ENCODE measurements at places on chromosomes 3 and 15.

GRCh38 chr3:61869371-61869770, 308.0 kb downstream of the PTPRG start:
- DNase-seq = no peak

- DNase-seq = no peak
Observed at GRCh38 chr3:143924522-143925285, 46.9 kb upstream of the DIPK2A start.

GRCh38 chr3:46127503-46127902, 80.6 kb downstream of the CCR1 start:
- DNase-seq = no peak

- no peak for DNase-seq
Observed at GRCh38 chr3:20558161-20558560, 372.2 kb upstream of the SGO1 start.

GRCh38 chr3:41450416-41451231, 251.3 kb downstream of the CTNNB1 start:
- no peak for DNase-seq

- DNase-seq = no peak
Observed at GRCh38 chr15:63628123-63628822, 31.1 kb downstream of the FBXL22 start.

DNA sequence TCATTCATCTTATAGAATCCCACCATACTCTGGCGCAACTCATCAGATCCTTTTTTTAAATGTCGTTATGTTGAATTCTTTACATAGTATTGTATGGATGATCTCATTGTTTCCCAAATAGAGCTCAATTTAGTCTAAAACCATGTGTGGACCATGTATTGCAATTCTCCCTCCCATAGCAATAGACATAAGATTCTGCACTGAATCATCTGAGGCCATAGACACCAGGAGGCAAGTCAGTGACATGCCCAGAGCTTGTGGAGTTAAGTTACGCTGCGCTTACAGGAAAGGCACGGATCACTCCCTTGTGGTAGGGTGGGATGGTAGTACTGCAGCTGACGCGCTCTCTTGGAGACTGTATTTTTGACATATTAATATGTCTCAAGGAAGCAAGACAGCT, 211.0 kb downstream of the GABRB3 start:
- DNase-seq = no peak

DNA sequence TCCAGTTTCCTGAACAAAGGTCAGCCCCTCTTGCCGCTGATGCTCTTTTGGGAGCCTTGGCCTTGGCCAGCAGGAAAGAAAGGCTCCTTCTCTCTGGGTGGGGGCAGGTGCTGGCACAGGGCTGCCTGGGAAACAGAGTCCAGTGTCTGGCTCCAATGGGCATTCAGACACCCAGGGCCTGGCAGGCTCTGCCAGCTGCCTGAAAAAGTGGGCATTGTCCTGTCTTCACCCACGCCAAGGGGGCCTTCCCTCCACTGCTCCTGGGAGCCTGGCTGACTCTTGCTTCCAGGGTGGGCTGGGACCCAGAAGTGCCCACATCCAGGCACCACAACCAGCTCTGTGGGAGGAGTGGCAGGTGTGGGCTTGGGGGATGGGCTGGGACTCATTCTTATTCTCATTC, 62.7 kb downstream of the RHCG start:
- no peak for DNase-seq

DNA sequence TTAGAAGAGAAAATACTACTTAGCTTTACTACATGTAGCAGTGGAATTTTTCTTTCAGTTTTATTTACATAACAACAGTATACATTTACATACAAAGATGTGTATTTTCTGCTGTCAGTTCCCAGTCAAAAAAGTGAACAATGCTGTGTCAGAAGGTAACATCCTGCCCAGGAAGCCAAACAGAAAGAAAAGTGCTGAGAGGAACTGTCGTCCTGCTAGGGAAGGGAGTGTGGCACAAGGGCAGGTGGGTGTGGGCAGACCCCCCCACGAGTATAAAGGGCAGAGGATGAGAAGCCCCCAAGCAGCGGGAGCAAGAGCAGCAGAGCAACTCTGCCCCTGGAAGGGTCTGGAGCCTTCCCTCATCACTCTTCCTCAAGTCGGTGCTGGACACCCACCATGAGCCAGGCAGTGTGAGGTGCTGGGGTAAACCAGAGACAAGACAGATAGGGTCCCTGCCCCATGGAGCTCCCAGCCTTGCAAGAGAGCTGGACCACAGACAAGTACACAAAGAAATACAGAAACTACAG, 39.7 kb downstream of the TBC1D2B start:
- DNase-seq = no peak

DNA sequence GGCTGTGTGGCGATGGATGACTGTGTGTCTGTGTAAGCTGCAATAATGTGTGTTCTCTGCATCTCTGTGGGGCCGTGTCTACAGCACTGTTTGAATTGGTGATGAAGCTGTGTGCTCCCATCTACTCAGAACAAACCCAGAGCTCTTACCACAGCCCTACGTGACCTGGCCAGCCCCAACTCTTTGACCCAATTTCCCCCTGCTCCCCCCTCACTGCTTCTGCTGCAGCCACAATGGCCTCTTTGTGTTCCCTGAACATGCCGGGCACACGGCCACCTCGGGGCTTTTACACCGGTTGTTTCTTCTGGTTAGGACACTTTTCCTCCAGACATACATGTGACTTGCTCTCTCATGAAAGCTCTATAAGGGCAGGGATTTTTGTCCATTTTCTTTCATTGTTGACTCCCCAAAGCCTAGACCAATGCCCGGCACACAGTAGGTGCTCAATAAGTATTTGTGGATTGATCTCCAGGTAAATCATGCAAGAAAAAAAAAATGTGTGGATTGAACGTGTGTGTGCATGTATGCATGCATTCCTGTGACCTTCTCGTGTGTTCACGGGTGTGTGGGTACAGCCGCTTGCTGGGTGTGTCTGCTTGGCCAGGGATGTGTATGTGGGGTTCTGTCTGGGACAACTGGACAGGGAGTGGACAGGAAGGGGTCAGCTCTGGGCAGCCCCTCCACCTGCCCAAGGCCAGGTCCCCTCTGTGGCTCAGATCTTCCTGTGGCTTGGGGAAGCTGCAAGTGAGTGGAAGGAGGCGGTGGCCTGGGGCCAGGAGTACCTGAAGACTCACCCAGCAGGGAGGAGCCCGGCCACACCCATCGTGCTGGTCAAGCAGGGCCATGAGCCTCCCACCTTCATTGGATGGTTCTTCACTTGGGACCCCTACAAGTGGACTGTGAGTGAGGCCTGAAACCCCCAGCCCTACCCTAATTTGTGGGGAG, 14.8 kb downstream of the VILL start:
- no peak for DNase-seq

GRCh38 chr15:75064846-75065245, 41.5 kb downstream of the PPCDC start:
- no peak for DNase-seq

- DNase-seq = no peak
Observed at GRCh38 chr3:34238407-34238806, 440.0 kb downstream of the PDCD6IP start.

GRCh38 chr3:156145866-156146265, 25.5 kb downstream of the KCNAB1 start:
- DNase-seq = no peak

DNA sequence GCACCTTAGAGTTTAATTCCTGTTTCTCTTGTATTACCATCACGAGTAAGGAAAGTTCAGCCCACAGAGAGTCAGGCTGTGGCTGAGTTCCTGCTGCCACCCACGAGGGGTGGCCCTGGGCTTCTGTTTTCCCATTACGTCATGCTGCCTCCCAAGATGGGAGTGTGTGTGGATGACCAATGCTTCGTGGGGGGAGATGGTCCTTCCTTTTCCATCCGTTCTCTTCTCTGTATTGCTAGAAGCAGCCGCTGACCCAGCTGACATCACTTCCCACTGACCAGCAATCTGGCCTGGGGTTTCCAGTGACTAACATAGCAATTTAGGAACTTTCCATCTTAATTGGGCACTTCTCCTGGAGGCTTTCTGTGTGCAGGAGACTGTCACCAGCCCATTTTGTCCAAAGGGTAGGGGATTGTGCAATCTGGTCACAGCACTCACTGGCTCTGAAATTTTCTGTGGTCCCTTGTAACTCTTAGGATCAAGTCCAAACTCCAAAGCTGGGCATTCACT, 9.3 kb downstream of the IRAK2 start:
- no peak for DNase-seq

DNA sequence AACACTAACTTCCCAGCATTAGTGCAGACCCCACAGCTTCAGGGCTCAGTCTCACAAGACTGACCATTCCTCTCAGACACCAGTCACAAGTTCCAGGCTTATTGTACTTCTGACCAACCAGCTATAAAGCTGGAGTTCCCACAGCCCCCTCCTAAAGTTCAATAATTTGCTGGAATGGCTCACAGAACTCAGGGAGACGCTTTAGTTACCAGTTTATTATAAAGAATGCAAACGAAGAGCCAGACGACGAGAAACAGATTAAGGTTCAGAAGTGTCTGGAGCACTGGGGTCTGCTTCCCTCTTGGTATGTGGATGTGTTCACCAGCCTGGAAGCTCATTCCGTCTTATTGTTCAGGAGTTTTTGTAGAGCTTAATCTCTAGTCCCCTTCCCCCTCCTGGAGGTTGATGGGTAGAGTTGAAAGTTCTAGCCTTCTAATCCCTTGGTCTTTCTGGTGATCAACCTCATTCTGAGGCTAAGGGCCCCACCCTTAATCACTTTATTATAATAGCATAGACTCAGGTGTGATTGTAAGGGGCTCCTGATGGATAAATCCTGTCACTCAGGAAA, 4.8 kb upstream of the CSRNP1 start:
- DNase-seq = no peak

GRCh38 chr3:116443191-116443661, 2.1 kb downstream of the LSAMP start:
- no peak for DNase-seq

- DNase-seq = no peak
Observed at GRCh38 chr3:2659896-2660295, 450.3 kb downstream of the IL5RA start.

DNA sequence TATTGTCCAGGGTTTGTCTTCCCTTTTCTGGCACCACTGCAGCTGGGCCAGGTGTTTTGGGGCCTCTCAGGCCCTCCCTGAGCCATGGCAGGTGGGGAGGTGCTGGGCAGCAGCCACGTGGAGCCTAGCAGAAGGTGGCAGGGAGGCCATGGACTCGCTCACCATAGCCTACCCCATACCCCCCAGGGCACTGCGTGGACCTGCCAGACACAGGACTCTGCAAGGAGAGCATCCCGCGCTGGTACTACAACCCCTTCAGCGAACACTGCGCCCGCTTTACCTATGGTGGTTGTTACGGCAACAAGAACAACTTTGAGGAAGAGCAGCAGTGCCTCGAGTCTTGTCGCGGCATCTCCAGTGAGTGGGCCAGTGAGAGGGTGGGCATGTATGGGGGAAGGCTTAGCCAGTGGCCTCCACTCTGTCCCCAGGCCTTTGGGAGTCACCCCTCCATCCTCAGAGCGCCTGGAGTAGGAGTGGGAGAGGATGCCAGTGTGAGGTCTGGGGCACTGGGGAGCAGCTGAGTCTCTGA, 11.9 kb downstream of the SPINT1 start:
- no peak for DNase-seq

- no peak for DNase-seq
Observed at GRCh38 chr3:78906245-78906644, 861.6 kb downstream of the ROBO1 start.

DNA sequence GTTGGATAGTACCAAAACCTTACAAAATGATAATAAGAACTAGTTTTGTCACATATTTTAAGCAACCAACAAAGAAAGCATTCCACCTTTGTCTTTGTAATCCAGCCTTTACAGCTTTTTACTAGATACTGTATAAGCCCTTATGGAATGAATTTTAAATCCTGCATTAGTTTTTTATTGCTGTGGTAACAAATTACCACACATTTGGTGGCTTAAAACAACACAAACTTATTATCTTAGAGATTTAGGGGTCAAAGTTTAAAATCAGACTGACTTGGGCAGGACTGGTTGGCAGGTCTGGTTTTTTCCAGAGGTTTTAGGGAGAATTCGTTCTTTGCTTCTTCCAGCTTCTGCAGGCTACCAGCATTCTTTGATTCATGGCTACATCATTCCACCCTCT, 108.5 kb upstream of the NLGN1 start:
- DNase-seq = no peak

GRCh38 chr3:159765860-159766294, 222.8 kb upstream of the IL12A start:
- DNase-seq = no peak

GRCh38 chr15:45386420-45386819, 8.1 kb upstream of the GATM start:
- DNase-seq = no peak

DNA sequence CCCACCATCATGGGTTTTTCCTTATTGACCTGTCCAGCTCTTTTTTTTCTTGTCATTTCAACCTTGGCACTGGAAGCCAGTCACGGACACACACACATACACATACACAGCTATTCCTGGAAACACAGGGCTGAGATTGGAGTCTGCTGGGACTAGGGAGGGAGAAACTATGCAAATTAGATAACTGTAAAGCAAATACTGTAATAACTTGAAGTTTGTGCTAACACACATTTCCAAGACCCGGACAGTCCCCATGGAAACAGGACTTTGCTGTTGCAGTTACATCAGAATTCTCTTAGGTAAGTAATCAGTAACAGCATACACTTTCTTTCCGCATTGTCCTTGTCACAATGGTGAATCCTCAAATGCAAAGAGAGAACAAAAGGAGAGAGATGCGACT, 304.4 kb downstream of the KBTBD8 start:
- no peak for DNase-seq

GRCh38 chr3:106711650-106712049, 665.6 kb upstream of the CCDC54 start:
- DNase-seq = no peak

DNA sequence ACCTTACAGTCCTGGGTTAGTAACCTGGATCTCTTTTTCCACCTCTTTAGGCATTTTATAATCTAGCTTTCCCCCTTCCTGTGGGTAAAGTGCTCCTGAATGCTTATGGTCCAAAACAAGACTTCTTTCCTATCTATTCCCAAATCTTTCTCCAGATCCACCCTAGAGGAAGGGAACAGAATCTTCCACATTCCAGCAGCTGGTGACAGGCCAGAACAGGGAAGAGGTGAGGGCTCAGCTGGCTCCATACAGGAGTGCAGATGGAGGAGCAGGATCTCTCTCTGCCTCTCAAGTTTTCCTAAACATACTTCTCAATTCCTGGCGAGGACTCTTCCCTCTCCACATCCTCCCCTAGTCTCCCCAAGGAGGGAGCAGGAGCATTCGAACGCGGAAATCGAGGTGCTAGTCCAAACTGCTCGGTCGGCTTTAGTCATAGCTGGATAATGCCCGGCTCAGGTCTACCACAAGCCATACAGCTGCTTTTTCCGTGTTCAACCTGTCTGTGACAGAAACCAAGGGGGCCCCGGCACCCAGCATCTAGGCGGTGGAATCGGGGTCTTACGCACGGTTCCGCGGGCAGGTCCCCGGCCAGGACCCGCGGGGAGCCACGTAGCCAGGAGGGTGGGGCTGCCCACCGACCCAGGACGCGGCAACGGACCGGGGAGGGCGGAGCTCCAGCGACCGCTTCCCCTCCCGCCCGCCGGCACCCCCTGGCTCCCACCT, 4.0 kb downstream of the RASSF1 start:
- no peak for DNase-seq
